ENCODE measurements at places on chromosomes 4 and X.

DNA sequence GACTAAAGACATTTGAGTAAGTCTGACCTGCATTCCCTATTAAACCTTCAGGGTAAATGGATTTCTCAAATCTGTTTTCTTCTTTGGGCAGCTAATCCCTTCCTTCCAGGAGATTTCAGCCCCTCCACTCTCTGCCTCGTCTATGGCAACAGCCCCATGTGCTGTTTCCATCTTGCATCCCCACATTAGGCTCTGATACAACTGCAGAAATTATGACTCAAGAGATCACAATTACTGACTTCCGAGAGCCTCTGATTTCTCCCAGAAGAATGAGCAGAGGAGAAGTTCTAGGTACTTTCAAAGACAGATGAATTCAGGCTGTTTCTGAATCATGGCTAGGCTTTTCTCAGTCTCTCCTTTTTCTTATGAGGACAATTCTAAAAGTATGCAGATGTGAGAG, 38.7 kb downstream of the RAI2 start:
- no peak for DNase-seq

DNA sequence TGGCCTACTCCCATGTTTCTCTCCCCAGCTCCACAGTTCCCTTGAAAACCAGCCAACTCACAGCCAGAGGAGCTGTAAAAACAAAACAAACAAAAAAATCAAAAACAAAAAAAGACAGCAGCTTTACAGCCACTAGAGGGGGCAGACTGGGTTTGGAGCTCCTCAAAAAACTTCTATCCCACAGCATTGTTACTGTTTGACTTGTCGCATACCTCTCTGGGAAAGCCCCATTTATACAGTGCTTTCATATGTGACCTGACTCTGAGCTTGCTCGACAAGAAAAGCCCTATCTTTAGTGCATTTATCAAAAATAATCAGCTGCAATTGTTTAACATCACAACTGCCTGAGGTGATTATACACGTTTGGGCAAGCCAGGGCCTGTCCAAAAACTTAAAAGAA, 21.6 kb downstream of the TSPAN6 start:
- DNase-seq = no peak

GRCh38 chrX:69493766-69494165, 10.4 kb upstream of the NALF2 start:
- no peak for DNase-seq

DNA sequence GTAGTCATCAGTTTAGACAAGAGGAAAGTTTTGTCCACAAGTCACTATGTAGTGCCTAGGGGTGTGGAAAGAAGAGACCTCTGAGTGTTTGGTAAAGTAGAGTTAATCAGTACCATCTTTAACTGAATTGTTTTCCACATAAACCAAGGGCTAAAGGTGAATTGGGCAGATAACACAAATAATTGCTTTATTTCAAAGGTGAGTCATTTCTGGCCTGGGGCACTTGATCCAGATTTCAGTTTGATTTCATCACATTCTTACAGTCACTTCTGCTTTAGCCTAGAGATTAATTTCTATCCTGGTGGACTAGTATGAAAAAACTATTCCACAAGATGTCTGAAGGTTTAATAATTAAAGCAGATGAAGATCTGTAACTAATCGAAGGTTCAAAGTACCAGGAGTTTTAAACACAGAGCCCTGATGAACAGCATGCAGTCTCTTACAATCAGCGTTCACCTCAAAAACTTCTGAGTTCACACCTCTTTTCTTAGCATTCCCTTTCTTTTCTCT, 74.5 kb upstream of the BOD1L1 start:
- DNase-seq = no peak

- DNase-seq = no peak
These were observed 385.2 kb downstream of the GASK1B start for GRCh38 chr4:157787618-157788017.

DNA sequence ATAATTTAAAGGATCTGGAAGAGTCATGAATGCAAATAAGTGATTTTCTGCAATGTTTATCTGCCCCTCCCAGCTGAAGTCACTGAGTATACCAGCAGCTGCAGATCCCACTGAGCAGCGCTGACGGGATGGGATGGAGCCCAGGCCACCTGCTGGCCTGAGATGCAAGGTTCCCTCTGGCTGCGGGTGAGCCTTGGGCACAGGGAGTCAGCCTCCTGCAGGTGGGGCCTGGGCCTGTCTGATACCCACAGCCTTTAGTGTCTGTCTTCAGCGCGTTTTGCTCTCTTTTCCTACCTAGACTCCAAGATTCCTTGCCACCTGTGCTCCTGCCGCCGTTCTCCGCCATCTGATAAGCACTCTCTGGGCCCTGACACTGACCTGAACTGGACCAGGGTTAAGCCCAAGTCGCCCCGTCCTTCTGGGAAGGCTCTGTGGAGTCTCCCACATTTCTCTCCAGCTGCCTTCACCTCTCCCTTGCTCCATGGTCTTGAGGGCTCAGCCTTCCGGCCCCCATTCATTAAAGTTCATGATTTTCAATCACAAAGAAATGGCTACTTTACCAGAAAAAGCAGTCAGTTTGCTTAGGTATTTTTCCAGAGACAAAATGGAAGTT, 223.1 kb upstream of the FAT1 start:
- no peak for DNase-seq

GRCh38 chrX:50430917-50431575, 39.6 kb downstream of the DGKK start:
- no peak for DNase-seq

DNA sequence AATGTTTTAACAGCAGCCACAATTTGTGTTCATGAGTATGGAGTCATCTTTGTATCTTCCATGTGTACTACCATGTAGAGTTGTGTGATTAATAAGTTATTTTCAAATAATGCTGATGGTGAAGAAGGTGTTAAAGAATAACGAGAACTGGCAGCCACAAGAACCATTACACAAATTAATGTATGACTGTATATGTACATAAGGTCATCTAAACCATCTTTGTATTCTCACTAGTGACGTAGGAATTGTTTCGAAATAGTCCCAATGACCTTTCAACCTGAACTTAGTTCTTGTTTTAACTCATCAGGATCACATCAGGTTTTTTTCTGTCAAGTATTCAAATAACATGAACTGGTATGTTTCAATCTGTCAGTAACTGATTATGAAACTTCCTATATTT, 48.3 kb upstream of the NOCT start:
- DNase-seq = no peak

- no peak for DNase-seq
These were observed 124.0 kb upstream of the POF1B start for GRCh38 chrX:85503258-85504158.

DNA sequence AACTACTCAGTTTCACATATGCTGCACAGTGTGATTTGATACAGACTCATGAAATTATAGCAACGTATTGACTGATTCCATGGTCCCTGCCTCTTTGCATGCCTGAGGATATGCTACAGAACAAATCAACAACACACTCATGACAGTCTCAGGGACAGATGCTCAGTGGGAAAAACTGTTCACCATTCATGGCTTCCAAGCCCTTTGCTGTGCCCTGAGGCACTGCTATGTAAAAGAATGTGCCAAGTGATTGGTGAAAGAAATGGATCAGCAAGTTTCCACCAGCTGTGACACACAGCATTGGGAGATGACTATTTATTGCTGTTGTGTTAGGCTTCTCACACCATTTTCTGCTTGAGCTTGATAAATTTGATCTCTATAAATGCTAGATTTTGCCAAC, 825.6 kb upstream of the INTU start:
- no peak for DNase-seq

DNA sequence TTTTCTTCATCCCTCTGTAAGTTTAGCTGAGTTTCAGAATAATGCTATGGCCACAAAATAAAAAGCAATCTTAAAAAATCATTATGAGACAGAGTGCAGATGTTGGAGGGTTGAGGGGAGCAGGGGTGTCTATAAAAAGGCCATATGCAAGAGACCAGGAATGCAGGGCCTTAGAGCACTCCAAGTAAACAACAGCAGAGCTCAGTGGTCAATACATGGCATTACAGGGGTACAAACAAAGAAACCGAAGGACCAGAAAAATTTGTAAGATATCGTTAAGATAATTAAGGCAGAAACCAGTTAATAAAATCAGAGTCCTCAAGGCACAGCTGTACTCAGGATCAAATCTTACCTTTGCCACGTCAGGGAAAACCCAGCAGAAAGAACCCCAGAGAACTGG, 28.4 kb upstream of the NDST3 start:
- no peak for DNase-seq

- no peak for DNase-seq
These were observed 83.4 kb upstream of the COX18 start for GRCh38 chr4:73152893-73153292.

- no peak for DNase-seq
These were observed 109.0 kb upstream of the DDIT4L start for GRCh38 chr4:100299046-100299840.

GRCh38 chr4:73740353-73740778, at the start of gene CXCL8:
Gene CXCL8 (plus strand): TSS chr4:73740569. CDS start chr4:73740659, 90 bp downstream.
- DNase-seq = no peak

DNA sequence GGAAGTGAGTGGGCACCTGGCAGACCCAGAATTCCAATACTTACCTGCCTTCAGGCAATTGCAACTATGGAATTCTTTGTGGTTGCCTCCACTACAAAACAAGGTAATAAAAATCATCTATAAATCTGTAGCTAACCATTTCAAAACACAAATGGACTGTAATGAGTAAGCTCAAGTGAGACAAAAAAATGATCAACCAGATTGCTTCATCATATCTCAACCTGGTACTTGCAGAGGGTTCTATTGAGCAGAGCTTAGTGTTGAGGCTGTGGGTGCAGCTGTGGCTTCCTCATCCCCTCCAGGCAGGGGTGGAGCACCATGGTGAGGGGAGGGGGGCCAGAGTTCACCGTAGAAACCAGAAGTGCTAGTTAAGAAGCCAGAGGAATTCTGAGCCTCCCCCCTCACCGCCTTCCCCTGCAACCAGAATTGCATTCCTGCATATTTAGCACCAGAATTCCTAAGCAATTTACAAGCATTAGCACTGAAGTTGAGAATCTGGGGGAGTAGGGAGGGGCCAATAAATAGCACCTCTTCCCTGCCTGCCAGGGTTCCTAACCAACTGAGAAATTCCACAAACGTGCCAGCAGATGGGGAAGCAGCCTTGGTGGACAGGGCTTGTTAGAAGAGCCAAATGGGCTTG, 11.5 kb downstream of the CTAG1A start:
- DNase-seq = peak; percentile 80

DNA sequence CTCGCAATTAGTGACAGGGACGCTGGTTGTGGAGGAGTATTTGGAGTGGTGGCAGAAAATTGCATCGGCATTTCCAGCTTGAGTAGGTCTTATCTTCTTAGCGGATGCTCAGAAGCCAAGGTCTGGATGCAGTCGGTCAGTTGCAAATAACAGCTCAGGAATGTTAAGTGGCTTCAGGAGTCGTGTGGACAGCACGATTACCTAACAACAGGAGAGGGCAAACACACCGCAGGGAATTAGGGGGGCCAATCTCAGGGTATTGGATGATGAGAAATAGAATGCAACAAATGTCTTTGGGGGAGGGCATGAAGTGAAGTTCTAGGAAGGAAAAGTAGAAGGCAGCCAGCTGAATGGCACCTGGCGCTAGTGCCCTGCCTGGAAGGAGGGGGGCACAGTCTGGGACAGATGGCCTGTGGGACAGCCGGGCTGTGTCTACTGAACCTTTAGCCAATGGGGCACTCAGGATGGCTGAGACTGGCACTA, 11.8 kb downstream of the RASL11B start:
- no peak for DNase-seq

DNA sequence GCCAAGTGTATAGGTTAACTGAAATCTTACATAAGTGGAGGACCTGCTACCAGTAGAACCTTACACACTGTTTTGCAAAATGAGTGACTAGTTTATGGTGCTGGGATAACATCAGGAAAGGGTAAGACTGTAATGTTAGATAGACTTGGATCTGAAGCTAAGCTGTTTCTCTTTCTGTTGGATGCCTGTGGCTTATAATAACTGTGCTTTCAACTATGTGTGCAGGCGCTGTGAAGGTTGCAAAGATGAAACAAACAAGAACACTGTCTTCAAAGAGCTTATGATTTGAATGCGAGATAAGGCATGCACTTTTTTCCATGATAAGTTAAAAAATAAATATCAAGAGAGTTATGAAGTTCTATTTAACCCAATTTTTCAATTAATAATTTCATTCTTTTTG, 34.5 kb upstream of the LCORL start:
- DNase-seq = no peak

GRCh38 chr4:38686682-38687081, 22.7 kb downstream of the KLF3 start:
- no peak for DNase-seq

GRCh38 chr4:15914291-15914690, 24.2 kb downstream of the FGFBP1 start:
- DNase-seq = no peak

DNA sequence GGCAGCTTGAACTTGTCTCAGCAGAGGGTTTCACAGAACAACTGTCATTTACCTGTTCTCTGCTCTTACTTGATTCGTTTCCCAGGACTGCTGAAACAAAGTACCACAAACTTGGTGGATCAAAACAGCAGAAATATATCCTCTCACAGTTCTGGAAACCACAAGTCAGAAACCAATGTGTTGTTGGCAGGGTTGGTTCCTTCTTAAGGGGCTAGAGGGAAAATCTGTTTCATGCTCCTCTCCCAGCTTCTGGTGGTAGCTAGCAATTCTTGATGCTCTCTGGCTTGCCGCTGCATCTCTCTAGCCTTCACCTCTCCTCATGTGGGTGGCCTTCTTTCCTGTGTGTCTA, 4.7 kb downstream of the TLR8 start:
- no peak for DNase-seq

GRCh38 chr4:145552181-145552822, 66.9 kb upstream of the MMAA start:
- no peak for DNase-seq

- DNase-seq = no peak
These were observed 152.3 kb downstream of the CENPC start for GRCh38 chr4:67393007-67393406.

GRCh38 chrX:51272638-51273037, 60.0 kb upstream of the NUDT10 start:
- no peak for DNase-seq

GRCh38 chr4:97038146-97038516, 1105.1 kb downstream of the STPG2 start:
- DNase-seq = no peak

GRCh38 chr4:18134111-18134510, 112.6 kb upstream of the LCORL start:
- no peak for DNase-seq

DNA sequence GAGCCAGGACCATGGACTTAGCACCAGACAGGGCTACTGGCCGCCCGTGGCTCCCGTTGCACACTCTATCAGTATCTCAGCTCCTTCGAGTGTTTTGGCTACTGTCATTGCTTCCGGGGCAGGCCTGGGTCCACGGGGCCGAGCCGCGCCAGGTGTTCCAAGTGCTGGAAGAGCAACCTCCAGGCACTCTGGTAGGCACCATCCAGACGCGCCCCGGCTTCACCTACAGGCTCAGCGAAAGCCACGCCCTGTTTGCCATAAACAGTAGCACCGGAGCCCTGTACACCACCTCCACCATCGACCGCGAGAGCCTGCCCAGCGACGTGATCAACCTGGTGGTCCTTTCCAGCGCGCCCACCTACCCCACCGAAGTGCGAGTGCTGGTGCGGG, 1.6 kb downstream of the FAT4 start:
- DNase-seq = no peak

GRCh38 chrX:48497871-48498270, 10.9 kb upstream of the PORCN start:
- no peak for DNase-seq

GRCh38 chr4:1174941-1175634, 2.7 kb upstream of the SPON2 start:
- DNase-seq = no peak
